C1 segment of cervical spinal cord (tissue), 14 donors: ENCODE measurements at places on chromosomes 11 and 22.

- DNase-seq: no peak
Observed at GRCh38 chr11:57299150-57299737, 25.5 kb downstream of the TNKS1BP1 start.

GRCh38 chr22:44372611-44373010 lies 59.9 kb upstream of the SHISAL1 start:
- DNase-seq: no peak

DNA sequence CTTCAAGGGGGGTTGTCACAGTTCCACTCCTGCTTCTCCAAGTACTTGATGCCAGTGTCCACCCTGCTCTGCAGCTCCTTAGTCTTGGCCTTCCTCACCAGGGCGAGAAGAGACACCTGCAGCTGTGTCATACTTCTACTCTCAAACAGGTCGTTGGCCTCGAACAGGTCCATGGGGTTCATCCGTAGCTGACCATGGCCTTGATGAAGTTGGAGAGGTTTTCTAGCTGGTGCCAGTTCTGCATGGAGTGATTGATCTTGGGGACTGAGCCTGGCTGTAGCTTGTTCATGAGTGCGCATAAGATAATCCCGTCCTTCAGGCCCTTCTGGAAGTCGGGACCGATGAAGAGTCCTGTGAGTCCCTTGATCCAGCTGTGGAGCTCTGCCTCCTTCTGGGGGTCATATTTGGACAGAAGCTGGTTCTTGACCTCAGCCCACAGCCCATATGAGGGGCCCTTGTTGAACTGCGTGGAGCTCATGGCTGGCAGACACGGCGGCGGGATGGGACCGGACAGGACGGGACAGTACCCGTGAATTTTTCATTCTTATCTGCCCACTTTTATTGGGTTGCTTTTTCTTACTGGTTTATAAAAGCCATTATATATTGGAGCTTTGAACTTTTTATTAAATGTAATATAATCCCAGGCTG lies 33.4 kb upstream of the HORMAD2 start:
- no peak for DNase-seq

DNA sequence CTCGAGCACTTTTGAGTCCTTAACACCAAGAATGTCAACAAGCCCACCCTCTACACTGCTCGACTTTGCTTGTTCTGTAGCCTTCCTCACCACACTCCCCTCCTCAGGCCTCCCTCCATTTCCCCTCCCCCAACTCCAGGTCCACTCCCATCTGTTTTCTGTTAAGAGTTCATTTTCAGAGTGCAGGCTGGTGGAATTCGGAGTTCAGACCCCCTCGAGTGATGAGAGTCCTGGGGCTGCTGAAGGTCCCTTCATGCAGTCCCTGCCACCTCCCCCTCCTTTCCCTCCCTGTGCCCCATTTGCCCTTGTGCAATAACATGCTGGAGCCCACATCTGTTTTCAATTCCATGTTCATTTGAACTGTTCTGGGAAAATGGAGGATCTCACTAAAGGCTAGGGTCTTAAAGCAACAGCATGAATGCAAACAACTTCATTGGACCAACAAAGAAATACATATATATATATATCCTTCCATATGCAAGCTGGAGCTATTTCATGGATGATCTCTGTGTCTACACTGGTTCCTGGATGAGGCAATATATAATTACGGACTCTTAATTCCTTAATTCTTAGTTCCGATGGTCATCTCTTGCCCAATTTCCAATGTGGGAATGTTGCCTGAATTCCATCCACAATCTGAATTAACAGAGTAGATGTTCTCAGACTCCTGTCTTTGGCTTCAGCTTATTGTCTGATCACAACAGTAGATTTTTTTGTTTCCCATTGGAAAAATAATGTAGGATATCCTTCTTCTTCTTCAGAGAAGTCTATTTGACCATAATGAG lies 340.4 kb downstream of the ETS1 start:
- no peak for DNase-seq

DNA sequence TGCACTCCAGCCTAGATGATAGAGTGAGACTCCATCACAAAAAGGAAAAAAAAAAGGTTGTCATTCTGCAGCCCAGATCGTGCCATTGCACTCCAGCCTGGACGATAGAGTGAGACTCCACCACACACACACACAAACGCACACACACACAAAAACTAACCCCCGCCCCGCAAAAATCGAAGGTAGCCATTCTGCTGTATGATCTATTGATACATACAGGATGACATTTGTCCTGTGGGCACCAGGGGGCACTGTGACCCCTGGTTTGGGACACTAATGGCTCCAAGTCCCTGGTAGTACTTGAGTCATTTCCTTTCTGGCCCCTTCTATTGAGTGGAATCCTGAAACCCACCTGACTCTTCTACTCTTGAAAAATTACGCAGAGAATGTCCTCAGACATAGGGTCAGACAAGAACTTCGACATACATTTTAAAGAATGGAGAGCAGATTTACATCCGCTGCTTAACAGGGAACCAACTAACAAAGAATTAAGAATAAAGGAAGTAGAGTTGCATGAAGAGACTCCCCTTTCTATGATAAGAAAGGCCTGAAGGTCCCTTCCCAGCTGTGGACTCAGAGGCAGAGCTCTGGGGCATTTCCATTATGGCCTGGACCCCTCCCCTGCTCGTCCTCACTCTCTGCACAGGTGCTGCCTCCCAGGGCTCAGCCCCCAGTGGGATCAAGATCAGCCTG lies 35.0 kb upstream of the PRAME start:
- no peak for DNase-seq

DNA sequence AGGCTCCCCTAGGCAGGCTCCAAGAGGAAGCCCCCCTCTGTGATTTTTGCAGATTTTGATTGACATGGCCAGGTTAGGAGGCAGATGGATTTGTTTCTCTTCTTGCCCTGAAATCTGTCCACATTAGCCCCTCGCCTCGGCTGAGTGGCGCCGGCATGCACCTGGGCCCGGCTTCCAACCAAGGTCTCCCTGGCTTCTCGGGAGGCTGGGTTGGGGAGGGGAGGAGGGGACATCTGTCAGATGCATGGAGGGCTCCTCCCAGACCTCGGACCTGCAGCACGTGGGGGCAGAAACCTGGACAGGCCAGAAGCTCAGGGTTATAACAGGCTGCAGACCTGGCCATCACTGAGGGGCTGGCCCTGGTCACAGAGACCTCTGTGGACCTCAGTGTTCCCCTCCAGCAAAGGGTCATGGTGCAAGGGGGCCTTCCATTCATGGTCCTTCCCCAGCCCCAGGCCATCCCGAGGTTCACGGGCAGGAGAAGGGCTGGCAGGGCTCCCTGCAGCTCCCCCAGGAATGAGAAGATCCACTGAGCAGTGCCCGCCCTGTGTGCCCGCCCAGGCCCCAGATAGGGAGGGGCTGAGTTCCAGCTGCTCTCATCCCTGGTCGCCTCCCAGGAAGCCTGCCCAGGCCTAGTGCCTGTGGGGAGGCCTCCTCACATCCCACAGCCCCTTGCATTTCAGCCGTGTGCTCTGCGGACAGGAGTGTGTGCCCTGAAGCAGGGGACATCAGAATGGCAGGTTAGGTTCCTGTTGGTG lies 747.8 kb downstream of the BRD1 start:
- no peak for DNase-seq

- DNase-seq: no peak
Observed at GRCh38 chr11:101931692-101932091, 15.4 kb upstream of the ANGPTL5 start.

DNA sequence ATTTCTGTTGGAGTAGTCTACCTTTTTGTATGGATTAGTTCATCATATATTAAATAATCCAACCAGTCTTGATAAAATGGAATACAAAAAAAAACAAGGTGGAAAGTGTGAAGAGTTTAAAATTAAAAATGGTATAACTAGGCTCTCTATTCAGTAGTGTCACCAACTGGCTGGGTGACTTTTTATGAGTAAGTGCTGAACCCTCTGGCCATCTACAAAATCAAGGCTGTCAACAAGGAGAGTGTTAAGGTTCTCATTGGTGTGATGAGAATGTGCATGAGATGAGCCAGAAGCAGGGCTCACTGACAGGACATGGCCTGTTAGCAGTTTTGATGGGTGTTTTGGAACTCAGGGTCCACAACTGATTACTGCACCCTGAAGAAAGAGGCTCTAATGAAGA lies 343.2 kb downstream of the AASDHPPT start:
- no peak for DNase-seq

DNA sequence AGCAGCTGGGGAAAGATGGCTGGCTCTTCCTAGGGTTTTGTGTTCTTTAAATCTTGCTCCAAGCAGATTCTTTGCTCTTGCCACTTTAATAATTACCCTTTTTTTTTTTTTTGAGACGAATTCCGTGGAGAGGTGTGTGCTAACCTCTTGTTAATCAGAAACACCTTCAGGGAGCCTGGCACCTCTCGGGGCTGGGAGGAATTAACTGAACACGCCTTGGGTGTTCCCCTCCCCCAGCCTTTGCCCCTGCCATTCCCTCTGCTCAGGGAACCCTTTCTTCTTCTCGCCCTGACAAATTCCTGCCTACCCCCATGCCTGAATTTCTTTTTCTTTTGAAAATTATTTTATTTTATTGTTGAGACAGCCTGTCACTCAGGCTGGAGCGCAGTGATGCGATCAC lies 17.5 kb downstream of the TMPRSS6 start:
- no peak for DNase-seq

DNA sequence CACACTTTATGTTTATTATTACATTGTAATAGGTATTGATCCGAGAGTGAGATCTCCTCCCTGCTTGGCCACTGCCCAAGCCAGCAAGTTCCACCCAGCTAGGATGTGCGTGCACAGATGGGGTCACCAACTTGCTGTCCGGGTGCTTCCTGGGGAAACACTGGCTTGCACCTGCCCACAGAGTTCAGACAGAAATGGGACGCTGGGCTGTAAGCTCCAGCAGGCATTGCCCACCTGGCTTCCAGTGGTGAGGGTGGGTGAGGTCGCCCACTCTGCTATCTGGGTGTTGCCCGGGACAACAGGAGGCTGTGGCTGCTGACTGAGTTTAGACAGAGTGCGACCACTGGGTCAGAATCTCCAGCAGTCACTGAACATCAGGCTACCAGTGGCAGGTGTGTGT lies 289.8 kb upstream of the ANO3 start:
- DNase-seq: no peak

DNA sequence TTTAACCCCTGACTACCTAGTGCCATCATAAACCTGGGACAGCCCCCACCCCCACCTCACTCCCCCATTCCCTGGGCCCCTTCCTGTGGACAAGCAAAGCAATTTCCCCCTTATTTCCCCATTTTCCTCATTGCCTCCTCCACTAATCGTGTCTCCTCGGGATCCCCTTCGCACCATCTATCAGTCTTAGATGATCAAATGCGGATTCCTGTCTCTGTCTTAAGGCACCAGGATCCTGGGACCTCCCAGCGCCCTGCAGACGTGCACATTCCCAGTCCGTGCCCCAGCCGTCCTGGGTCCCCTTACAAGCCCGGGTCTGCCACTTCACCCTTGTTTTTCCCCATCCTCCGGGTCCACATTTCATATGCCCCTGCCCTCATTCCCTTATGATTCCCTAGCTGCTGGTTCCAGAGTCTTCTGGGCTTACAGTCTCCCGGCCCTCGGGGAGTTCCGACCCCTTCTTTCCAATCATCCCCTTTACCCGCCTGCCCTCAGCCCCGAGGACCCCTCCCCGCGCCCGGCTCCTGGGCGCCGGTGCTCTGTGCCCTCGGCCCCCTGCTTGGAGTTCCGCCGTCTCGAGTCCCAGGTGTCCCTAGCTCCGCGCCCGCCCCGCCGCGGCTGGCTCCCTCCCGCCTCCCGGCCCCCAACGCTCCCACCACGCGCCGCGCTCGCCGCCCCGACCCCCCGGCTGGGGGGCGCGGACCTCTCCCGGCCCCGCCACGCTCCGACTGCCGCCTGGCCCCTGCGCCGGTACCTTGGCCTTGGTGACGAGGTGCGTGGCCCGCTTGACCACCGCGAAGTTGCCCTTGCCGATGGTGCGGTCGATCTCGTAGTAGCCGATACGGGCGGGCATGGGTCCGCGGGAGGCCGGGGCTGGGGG lies 599 bp downstream of the SIK3 start:
- DNase-seq: peak; percentile 28

DNA sequence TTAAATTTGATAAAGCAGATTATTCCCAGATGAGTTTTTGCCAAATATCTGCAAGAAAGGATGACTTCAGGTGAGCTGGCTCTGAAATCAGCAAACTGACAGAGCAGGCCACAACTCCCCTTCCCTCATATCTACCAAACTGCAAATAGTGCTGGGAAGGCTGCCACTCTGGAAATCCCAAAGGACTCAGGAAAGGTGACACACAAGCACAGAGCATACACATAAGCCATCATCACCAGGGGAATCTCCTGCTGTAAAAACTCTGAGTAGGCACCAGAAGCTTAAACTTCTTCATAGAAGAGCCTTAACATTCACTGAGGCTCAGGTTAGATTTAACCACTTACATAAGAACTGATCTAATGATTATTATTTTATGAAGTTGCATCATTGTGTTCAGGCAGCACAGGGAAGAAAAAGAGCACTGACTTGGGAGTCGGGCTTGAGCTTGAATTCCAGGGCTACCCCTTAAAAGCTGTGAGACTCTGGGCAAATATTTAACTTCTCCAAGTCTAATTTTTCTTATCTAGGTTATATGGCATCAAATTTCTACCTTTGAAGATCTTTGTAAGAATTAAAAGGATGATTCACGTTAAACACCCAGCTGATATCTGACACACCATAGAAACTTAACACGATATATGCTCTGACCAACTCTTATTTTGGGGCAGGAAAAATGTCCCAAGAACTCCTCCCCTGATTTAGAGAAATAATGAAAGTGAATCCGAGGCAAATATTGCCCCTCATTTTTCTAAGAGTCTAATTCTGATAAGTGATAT lies 15.0 kb downstream of the SYTL2 start:
- DNase-seq: no peak

DNA sequence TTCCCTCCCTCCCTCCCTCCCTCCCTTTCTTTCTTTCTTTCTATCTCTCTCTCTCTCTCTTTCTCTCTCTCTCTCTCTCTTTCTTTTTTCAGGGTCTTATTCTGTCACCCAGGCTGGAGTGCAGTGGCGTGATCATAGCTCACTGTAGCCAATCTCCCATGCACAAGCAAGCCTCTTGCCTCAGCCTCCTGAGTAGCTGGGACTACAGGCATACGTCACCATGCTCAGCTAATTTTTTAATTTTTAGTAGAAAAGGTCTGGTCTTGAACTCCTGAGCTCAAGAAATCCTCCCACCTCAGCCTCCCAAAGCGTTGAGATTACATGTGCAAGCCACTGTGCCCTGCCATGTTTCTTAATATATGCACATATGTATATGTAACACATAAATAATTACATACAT lies 19.0 kb downstream of the TSKU start:
- DNase-seq: no peak

DNA sequence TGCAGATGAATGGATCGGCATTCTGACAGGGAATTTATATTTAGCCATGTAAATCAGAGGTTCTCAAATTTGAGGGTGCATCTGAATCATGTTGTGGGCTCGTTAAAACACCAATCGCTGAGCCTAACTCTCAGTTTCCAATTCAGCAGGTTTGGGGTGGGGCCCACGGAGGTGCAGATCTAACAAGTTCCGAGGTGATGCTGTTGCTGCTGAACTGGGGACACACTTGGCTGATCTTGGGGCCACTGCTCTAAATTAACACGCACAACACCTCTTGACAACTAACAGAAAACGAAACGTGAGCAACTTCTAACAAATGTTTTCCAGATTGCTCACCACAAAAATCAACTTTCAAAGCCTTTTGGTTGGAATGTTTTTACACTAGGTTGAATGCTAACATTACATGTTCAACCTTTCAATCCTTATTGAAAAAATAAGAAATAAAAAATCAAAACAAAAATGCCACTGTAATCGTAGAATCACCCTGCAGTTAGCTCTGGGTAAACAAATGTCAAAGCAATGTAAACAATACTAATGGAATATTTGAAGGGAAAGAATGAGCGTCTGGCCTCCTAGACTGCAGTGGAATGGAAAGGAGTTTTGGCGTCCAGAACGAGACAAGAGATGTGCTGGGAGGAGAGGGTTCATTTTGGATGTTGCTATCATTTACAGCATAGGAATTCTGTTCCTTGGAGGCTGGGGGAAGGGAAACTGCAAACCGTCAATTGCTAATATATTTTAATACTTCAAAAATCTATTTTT lies 68.3 kb upstream of the SLC6A5 start:
- DNase-seq: no peak
